HT1080 (cell line): ENCODE measurements at places on chromosomes 1 and 21.

DNA sequence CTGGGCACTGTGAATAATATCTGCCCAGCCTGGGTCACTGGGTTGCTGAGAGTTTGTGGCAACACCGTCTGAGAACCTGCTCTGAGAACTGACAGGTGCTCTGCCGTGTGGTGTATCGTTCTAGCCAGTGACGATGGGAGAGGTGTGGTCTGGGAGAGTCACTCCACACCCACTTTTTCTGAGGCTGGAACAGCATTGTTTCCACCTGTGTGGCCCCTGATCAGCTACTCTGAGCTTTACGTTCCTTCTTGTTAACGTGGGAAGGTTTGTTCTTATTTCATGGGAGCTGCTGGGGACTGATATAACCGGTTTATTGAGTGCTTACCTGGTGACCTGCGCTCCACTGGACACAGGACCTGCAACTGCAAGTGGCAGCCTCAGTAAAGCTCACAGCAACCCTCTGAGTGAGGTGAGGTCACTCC, 34.8 kb upstream of the TENT5C start:
- DNase-seq, result no peak

DNA sequence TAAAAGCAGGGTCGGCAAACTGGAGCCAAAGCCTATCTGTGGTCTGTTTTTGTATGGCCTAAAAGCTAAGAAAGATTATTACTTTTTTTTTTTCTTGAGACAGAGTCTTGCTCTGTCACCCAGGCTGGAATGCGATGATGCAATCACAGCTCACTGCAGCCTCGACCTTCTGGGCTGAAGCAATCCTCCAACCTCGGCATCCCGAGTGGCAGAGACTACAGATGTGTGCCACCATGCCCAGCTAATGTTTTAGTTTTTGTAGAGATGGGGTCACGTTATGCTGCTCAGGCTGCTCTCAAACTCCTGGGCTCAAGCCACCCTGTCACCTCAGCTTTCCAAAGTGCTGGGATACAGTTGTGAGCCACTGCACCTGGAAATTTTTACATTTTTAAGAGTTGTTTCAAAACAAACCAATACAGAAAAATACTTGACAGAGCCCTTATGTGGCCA, 6.5 kb upstream of the GLRX2 start:
- peak; percentile 84 for DNase-seq

DNA sequence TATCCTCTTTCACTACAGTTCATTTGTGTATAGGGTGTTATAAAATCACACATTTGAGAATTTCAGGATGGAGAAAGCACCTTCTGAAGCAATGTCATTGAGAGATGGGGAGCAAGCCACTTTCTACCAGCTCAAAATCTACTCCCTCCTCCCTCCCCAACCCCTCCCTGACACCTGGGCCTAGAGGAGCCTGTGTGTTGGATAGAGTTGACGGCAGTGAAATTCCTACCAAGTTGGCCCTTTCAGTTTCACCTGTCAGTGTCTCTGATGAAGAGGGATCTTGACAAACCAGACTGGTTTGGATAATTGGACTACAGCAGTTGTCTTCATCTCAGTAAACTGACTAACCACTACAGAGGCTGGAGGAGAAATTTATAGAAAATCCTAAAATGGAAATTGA, 125.0 kb upstream of the HOOK1 start:
- no peak for DNase-seq

- peak; percentile 60 for DNase-seq
Measured at GRCh38 chr1:115325874-115326273, 12.2 kb downstream of the NGF start.

- no peak for DNase-seq
Measured at GRCh38 chr1:67053535-67053784, 488 bp downstream of the SLC35D1 start.

GRCh38 chr1:210223226-210223904, 9.2 kb upstream of the SERTAD4 start:
- no peak for DNase-seq

GRCh38 chr21:21897275-21897883, 899.2 kb downstream of the NCAM2 start:
- peak; percentile 8 for DNase-seq

- no peak for DNase-seq
Measured at GRCh38 chr1:154813300-154813816, 56.7 kb downstream of the KCNN3 start.

DNA sequence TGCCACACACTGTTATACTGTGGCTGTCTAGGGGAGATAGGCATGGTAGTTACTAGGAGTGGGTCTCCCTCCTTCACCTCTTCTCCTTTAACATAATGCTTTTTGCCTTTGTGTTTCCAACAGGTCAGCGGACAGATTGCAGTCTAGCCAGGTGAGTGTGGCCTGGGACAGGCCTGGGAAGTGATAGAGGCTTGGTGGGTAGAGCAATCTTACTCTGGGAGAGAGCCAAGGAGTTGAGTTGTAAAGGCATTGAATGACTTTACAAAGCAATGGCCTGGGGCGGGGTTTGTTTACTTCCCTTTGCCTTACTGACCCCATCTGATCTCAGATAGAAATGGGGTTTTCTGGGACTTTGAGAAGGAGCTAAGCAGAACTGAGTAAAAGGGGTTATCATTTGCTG, 51.0 kb upstream of the IKBKE start:
- no peak for DNase-seq

DNA sequence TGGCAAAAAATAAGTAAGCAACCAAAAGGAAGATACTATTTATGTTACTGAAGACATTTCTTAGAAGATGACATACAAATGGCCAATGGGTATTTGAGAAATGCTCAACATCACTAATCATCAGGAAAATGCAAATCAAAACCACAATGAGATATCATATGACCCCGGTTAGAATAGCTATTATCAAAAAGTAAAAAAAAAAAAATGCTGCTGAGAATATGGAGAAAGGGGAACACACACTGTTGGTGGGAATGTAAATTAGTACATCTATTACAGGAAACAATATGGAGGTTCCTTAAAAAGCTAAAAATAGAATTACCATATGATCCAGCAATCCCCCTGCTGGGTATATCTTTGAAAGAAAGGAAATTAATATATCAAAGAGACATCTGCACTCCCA, 34.3 kb upstream of the CREG1 start:
- no peak for DNase-seq

GRCh38 chr1:12572522-12572921, 45.5 kb downstream of the DHRS3 start:
- peak; percentile 25 for DNase-seq

DNA sequence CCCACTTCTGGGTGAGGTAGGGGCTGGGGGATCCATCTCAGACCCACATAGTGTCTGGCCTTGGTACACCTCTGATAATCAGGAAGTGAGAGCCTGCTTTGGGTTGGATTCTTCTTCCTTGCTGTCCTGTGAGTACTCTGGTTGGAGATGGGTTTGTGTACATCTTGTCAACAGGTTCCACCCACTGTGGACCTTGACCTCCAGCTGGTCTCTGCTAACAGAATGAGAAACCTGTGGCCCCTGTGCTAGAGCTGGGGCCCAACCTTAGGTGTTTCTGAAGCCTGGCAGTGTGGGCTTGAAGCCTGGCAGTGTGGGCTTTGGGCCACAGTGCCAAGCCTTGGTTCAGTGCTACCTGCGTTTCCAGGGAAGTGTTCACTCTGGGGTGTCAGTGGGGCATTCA, 2.6 kb downstream of the ZBTB48 start:
- DNase-seq, result no peak

DNA sequence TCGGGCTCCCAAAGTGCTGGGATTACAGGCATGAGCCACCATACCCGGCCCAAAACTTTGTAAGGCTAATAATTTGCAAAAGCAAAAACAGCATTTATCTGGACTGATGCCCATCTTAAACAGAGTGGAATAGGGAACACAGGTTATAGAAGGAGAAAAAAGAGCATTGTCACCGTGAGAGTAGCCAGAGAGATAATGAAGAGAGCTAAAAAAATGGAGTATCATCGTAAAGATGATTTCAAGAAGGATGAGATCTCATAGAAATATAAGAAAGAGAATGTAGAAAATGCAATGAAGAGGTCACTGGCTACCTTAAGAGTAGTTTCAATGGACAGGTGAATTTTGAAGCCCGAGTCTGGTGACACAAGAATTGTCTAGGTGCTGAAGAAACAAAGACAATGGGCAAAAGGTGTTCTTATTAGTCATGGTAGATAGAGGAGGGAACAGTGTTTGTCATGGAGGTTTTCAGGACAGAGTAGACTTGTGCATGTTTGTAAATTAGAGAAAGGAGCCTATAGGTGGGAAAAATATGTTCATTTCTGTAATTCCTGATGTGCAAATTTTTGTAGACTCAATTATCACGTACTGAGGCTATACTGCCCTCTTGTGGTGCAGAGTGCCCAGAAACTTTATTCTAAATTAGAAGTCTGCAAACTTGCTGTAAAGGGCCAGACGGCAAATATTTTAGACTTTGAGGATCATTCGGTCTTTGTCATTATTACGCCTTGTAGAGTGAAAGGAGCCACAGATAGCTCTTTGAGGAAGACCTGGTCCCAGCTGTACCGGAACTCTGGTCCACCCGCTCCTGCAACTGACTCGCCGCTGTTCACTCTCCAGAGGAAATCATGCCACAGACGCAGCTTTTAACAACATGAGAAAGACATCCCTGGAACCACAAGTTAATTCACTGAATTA, 8.1 kb upstream of the TMEM183A start:
- peak; percentile 51 for DNase-seq

DNA sequence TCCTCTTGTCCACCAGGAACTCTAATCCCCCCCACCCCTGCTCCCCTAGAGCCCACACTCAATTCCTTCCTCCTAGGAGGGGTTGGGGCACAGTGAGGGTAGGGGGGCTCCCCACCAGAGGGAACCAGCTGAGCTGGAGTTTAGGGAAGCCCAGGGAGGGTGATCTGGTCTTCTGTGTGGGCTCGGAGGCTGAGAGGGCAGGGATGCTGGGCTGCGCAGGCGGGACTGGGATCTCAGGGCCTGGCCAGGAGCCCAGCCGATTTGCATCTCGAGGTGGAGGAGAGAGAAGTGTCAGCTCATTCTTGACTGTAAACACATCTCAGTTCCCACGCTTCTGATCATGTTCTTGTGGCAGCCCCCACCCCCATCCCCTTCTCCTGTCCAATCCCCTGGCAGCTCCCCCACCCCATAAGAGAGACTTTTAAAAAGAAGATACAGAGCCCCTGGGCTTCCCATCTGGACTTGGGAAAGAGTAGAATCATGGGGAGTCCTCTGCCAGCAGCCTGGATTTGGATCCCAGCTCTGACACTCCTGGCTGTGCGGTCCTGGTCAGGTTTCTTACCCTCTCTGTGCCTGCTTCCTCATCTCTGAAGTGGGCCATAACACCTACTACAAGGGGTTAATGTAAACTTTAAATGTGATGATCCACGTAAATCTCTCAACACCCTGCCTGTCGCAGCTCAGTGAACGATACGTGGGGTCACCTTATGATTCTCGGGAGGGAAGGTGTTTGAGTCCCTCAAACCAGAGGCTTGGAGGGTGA, 6.6 kb downstream of the PEAR1 start:
- DNase-seq, result no peak

GRCh38 chr1:17081439-17081838, 27.6 kb upstream of the SDHB start:
- DNase-seq, result no peak

GRCh38 chr1:14697353-14697752, 98.9 kb downstream of the KAZN start:
- DNase-seq, result no peak

DNA sequence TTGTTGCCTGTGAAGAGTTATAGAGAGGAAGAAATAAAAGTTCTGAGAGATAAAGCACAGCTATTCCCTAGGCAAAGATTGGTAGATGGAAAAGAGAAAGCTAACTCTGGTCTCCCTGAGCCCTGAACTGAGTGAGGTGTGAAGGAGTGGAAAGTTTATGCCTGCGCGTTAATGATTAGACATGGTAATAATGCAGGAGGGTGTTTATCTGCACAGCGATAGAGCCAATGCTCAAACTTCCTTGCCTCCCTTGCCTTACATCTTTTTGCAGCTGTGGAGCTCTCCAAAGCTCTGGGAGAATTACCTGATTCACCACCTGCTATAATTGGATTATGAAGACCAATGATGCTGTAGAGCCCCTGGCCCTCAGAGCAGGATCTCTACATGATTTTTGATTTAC, 32.8 kb upstream of the CHRM3 start:
- no peak for DNase-seq

DNA sequence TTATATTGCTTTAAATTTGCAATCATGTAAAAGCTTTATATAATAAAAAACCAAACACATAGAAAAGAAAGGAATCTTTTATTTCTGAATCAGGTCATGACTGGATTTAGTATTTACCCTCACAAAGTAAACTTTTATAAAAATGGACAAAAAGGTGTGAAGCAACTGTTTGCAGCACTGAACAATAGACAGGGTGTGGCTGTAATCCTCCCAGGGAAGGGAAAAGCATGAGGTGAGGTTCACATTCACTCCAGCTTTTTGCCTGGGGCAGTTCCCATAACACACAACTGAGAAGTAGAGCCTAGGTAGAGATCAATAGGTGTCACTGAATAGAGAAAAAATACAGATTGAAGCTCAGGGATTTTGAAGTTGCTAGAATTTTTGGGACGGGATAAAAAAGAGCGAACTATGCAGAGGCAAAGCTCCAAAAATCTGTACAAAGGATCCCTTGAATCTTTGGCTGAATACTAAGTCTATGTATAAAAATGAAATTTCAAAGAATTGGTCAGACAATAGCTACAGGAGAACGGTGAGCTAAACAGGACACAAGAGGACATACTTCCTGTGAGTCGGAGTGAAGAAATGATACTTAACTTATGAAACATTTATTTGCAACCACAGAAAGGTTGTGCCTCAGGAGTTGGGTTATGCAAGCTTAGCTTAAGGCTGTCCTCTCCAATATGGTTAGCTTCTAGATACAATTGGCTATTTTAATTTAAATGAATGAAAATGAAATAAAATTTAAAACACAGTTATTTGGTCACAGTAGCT, 162.0 kb upstream of the ZP4 start:
- peak; percentile 60 for DNase-seq

GRCh38 chr1:202104073-202104472, 18.6 kb upstream of the GPR37L1 start:
- DNase-seq, result no peak
